Astrocyte of the cerebellum (primary cell): ENCODE measurements at places on chromosomes 2 and 18.
A peak's percentile ranks its signal among the peaks of the same experiment; 100 is the strongest.

- no peak for DNase-seq
Measured at GRCh38 chr18:54181856-54182602, 42.4 kb downstream of the MBD2 start.

- no peak for DNase-seq
Measured at GRCh38 chr2:37569131-37569823, 102.2 kb downstream of the CDC42EP3 start.

- DNase-seq, result no peak
Measured at GRCh38 chr2:191204433-191204832, 40.8 kb upstream of the MYO1B start.

DNA sequence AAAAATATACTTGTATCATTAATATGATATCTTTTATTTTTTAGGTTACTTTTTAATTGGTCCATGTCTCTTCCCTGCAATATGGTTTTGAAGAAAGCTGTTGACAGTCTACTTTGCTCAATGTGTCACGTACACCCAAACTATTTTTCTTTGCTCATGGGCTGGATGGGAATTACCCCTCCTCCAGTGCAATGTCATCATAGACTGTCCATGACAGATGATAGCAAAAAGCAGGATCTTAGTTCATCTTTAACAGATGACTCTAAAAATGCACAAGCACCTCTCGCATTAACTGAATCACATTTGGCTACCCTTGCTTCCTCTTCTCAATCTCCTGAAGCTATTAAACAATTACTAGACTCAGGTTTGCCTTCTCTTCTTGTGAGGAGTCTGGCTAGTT is 112.9 kb upstream of the TTC27 start:
- DNase-seq, result no peak

DNA sequence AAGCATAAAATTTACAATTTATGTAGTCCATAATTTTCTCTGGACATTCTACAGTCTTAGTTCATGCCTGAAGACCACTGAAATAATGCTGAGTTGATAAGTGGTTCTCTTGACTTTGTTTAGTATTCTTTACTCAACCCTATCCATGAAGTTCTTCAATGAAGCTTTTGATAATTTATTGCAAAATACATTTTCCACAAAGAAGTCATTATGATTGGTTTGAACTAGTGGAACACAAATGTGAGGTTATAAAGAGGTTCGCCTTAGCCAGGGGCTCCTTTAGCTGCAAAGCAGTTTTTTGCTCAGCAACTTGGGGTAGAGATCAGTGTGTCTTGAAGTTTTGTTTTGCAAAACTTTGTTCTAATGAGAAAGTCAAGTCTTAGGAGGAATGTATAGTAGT is 5.9 kb downstream of the BCL2L11 start:
- DNase-seq, result no peak

GRCh38 chr2:216491793-216492596 is 6.6 kb upstream of the RPL37A start:
- DNase-seq, result no peak

DNA sequence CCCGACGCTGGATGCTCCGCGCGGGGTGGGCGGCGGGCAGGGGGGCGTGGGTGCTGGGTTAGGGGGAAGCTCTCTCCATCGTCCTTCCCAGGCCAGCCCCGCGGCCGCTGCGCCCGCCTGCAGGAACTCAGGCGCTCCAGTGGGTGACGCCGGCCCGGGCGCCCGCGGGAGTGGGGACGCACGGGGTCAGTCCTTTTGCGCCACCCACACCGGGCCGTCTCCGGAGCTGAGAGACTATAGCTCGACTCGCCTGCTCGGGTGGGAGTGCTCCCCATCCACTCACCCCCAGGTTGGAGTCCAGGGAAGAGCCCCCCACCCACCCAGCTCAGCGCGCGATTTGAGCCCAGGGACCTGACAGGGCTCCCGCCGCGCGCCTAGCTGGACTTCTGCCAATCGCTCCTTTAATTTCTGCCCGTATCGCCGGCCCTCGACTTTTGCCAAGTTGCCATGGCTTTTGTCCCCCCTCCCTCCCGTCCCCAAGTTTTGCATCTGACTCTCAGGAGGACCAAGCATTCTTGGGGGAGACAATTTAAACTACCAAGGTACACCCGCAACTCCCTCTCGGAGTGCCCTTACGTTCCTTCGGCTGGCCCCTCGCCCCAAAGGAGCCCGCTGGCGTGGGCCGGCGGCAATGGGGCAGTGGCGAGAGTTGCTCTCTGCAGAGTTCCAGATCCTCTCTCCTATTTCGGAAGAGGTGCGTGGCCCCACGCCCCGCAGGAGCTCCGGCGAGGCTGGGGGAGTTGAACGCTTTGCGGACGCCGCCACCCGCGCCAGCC is 205.8 kb upstream of the SMAD2 start:
- DNase-seq, result no peak

DNA sequence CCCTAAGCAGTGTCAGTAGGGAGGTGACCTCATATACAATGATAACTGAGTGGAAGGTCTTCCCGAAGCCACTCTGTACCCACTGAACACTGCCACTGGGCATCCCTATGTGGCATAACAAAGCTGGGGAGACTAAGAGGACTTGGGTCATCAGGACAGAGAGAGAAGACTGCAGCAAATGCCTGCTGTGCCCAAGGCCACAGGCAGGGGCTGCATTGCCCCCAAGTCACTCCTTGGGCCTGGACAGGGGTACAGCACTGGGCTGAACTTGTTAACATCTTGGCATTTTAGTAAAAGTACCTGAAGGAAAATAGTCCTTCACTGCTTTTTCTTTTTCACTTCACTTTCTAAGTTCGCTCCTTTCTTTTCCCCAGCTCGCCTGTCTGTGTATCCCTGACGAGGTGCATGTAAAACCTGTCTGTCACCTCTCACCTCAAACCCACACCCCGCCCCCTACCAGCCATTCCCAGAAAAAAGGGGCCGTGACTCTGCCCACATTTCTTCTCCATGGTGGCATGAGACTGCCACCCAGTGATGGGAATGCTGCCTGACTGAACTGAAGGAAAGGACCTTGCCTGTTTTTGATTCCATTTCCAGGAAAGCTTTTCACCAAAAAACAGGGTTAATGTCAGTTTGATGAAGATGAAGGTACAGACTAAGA is 62.9 kb downstream of the MTHFD2 start:
- no peak for DNase-seq

DNA sequence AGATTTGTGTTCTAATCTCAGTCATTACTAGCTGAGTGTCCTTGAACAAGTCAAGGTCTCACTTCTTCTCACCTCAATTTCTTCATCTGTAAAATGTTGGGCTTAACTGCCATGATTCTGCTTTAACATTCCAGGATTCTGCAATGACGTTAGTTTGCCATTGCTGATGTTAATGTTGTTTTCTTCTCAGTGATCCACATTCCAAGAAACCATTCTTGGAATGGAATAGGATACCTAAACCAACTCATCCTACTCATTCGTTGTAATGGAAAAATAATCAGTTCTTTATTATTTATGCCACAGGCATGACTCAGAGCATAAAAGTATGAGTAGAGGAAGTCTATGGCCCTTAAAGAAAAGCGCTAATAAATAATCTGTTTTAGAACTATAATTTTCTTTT is 140.2 kb upstream of the ETAA1 start:
- DNase-seq, result peak; percentile 53

DNA sequence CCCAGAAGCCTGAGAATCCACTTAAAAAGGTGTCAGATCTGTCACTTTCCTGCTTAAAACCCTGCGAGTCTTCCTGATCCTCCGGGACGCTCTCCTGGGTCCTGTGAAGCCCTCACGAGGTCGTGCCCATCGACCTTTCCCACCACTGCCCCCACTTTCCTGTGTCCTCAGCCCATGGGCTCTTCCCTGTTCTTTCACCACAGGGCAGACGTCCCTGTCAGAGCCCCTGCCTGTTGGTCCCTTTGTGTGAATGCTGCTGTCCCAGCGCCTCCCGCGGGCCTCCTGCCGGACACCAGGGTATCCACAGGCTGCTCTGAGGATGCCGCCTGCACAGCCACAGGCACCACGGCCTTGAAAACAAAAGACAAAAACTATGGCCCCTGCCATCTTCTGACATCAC is 125.6 kb downstream of the TMEM18 start:
- no peak for DNase-seq
